Activated naive CD4-positive, alpha-beta T cell (primary cell): ENCODE measurements at places on chromosomes 13 and 19.
A peak's percentile ranks its signal among the peaks of the same experiment; 100 is the strongest.

DNA sequence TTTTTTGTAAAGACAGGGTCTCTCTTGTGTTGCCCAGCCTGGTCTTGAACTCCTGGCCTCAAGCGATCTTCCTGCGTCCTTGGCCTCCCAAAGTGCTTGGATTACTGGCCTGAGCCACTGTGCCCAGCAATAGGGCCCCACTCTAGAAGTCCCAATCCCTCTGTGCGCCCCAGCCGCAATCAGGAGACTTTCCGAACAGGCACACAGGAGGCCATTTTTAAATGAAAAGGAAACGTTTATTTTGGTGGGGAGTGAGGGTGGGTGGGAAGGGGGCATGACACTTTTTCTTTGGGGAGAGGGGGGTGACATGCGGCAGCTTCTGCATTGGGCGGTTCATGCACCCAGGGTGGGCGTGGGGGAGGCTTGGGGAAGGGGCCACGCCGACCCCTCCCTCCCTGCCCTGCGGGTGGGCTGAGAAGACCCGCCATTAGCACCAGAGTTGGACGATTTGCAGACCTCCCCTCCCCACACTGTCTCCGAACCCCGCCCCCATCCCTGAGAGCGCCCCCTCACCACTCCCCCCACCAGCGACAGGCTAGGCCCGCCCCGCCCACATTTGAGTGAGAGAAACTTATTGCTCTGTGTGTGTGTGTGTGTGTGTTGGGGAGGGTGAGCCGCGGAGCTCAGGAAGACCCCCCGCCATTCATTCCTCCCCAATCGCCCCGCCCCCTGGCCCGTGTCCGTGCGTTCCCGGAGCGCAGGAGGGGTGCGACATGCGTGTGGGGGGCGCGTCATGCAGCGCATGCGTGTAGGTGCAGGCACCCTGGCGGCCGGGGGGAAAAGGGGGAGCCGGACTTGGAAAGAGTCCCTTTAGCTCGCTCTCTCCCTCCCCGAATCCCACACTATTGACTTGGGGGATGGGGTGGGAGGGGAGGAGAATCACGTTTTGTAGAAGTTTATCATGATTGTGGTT lies 17.2 kb downstream of the KCNC3 start:
- DNase-seq, result no peak

GRCh38 chr13:29846475-29847256 lies 3.8 kb downstream of the UBL3 start:
- no peak for DNase-seq

DNA sequence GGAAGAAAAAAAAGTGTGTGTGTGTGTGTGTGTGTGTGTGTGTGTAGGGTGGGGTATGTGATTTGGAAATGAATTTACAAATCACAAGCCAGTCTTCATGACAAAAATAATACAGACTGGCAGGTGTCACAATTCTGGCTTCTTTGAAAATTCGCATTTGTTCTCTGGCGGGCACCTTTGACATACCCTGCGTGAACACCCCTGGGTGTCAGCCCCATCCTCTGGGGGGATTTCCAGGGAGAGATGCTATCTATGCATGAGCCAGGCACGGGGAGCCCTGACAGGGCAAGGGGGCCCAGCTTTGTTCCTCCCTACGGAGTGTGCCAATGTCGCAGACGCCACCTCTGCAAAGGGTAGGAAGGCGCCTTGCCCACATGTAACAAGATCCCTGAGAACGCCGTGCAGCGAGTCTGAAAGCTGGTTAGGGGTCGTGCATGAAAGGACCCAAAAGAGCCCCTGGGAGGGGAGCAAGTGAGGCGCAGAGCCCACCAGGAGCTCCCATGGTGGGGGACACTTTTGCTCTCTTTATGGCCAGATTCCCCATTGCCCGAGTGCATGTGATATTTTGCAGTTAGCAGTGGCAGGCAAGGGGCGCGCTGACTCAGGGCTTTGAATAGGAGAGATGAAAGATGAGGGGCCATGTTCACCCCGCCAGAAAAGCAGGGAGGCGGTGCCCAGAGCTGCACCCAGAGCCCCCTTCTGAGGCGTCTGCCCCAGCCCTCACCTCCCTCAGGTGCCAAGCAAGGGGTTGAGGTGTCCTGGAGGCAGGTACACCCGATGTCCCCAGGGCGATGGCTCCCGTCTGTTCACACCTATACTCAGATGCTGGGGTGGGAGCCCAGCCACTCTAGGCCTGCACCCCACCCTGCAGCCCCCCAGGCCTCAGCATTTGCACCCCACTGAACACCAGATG lies 45.3 kb downstream of the KLF2 start:
- DNase-seq, result no peak

- no peak for DNase-seq
These were observed 2.7 kb upstream of the KLK2 start for GRCh38 chr19:50870417-50871089.

- DNase-seq, result no peak
These were observed 212.5 kb upstream of the IRS2 start for GRCh38 chr13:109998684-109999533.

- DNase-seq, result no peak
These were observed 1262.5 kb downstream of the EFNB2 start for GRCh38 chr13:105272660-105273631.

- peak; percentile 56 for DNase-seq
These were observed 20.2 kb upstream of the ERVV-1 start for GRCh38 chr19:52993342-52994178.

GRCh38 chr13:99870541-99870940 lies 101.0 kb downstream of the ZIC5 start:
- DNase-seq, result no peak

- DNase-seq, result no peak
These were observed 85.5 kb upstream of the TDRD3 start for GRCh38 chr13:60311527-60311926.

- DNase-seq, result no peak
These were observed 71.4 kb downstream of the MIPEP start for GRCh38 chr13:23817830-23818229.

DNA sequence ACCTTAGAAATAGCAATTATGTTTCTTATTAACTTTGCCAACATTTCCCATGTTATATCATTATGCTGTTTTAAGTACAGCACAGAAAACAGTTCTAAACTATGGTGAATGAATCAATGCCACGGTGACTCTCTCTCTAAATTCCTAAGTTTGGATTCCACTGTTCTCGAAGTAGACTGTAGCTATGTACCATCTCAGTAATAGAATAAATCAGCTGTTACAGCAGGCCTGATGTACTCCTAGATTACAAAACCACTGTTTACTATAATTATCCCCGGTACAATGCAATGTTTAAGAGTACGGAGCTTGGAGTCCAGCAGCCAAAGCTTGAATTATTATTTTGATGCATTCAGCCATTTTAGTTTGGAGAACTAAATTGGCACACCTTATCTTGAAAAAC lies 476.3 kb upstream of the SLITRK1 start:
- no peak for DNase-seq

- no peak for DNase-seq
These were observed 27.8 kb upstream of the MIER2 start for GRCh38 chr19:372306-372890.

- DNase-seq, result no peak
These were observed 135.2 kb downstream of the PCDH9 start for GRCh38 chr13:67094952-67095351.

GRCh38 chr13:94323764-94324758 lies 155.4 kb downstream of the DCT start:
- no peak for DNase-seq

DNA sequence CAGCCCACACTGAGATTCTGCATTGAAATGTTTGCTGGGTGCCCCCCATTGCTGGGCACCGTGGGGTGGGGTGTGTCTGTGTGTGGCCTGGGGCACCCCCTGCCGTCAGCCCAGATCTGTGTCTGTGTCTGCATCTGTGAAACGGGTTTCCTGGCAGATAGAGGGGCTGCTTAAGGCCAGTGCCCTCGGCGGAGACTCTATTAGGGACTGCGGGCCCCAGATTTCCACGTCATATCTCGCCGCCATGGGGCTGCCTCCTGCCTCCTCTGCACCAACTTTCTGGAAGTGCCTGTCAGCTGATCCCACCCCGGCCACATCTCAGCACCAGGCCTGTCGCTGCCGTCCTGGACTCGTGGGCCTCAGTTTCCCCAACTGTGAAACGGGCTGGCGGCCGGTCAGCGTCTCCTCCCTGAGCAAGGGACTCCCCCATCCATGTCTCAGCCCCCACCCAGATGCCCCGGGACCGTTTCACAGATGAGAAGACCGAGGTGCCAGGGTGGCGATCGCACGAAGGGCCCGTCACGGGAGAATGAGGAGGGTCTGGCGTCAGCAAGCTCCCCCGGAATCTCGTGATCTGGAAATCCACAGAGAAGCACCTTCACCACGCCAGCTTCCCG lies 21.4 kb downstream of the ARID3A start:
- DNase-seq, result no peak

GRCh38 chr19:53982611-53983010 lies 8.8 kb upstream of the CACNG6 start:
- no peak for DNase-seq

- no peak for DNase-seq
These were observed 14.0 kb upstream of the NEK3 start for GRCh38 chr13:52173373-52173772.

DNA sequence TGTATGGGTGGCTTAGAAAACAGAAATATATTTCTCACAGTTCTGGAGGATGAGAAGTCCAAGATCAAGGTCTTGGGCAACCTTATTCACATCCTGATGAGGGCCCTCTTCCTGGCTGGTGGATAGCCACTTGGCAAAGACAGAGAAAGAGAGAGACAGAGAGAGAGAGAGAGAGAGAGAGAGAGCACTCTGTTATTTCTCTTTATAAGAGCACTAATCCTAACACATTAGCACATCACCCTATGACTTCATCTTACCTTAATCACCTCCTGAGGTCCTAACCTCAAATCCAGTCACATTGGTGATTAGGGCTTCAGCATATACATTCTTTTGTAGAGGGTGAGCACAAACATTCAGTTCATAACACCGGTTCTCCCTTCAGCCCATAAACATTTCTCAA lies 430.3 kb downstream of the EFNB2 start:
- no peak for DNase-seq

DNA sequence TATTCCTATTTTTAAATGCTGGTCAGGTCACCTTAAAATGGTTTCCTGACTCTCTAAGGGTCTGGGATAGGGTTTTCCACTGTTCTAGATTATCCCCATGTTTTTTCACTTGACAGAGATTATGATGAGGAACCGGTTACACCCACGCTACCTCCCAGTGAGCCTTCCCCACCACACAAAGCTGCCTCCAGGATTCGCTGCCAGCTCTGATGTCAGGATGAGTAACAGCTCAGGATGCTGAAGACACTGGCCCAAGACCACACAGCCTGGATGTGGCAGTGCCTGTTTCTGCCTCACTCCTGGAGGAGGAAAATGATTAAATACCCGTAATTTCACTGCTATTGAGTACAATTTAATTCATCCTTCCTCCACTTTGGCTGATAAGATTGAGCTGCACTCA lies 22.9 kb downstream of the ZNF114 start:
- no peak for DNase-seq

DNA sequence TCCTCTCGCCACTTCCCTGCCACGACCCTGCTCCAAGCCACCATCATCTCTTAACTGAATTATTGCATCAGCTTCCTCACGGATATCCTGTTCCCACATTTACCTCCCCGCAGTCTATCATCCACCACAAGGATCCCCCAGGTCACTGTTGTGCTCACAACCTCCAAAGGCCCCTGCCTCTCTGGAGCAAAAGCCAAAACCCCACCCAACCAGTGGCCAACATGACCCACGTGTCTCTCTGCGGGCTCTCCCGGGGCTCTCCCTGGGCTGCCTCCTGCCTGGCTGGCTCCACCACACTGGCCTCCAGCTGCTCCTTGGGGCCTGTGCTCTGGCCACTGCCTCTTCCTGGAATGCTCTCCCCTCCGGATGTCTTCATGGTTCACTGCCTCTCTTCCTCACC lies 809.3 kb downstream of the UQCRFS1 start:
- no peak for DNase-seq

GRCh38 chr13:42615691-42616090 lies 41.7 kb downstream of the TNFSF11 start:
- DNase-seq, result no peak

DNA sequence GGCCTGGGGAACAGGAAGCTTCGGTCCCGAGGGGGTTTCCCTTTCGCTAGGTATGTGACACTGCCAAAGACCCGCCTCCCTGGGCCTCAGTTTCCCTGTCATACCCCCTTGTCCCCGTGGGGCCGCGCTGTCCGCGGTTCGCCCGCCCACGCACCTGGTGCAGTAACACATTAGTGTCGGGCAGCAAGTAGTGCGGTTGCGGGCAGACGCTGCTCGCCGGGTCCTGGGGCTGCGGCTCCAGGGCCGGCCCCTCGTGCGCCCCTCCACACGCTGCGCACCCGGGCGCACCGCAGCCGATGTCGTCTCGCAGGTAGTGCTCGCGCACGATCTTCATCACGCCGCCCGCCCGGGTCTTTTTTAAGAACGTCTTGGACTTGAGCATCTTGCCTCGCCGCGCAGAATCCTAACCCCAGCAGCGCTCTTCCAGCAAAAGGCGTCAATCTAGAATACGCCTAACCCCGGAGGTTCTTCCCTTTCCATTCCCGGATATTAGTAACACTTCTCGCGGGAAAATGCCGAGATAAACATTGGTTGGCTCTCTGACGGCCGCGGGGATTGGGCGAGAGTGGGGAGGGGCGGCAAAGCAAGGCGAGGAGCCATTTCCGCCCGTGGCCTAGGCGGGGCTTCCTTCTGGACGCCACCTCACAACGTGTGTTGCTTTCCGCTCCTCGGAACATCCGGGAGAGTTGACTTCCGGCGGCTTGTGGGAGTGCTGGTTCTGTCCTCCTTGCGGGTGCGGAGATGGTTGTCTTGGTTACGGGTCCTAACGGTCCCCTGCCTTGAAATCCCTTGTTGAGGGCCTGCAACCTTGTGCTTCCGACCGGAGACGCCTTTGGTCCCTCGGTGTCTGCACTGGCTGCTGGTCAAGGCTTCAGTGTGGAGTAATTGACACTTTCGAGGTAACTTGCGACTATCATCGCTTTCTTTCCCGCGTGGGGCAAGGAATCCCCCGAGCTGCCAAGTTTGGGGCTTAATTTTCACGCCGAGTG lies at the start of the genes DIS3 and PIBF1:
DIS3 (minus strand) TSS at position 450 of the 989 bp plus-strand sequence; CDS start at position 382, 68 bp downstream.
PIBF1 (plus strand) TSS at position 683 of the 989 bp plus-strand sequence. CDS start 1,337 bp downstream, outside the sequence.
- peak; percentile 91 for DNase-seq

DNA sequence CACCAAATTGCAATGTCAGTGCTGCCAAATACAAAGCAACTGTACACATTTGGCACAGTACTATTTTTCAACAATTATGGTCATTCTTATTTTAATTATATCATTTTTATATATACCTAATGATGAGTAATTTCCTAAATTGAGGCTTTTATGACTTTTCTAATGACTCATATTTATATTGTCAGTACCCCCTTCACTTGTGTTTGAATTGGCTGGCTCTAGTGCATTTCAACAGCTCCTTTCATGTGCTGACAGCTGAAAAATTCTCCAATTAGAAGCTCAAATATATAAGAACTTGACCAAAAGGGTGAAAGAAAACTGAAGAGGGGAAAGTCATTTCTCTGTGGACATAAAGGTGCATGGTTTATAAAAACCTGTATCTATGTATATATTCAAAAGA lies 263.3 kb downstream of the SLITRK1 start:
- no peak for DNase-seq

GRCh38 chr13:100666124-100666523 lies 8.5 kb downstream of the TMTC4 start:
- no peak for DNase-seq

GRCh38 chr13:99129050-99129449 lies 71.6 kb upstream of the UBAC2 start:
- no peak for DNase-seq

GRCh38 chr19:10420444-10421239 lies at the start of gene PDE4A:
Gene PDE4A, plus strand, starts transcription at chr19:10420538. Its CDS starts 227 bp downstream, at chr19:10420765.
- peak; percentile 41 for DNase-seq

- no peak for DNase-seq
These were observed 143.4 kb downstream of the CYSLTR2 start for GRCh38 chr13:48797127-48797526.
